Stimulated activated CD4-positive, alpha-beta T cell treated with anti-CD3 and anti-CD28 coated beads, Interleukin-2, amount 100 ng/mL, for 48 hours (primary cell): ENCODE measurements at places on chromosomes 12 and 14.

DNA sequence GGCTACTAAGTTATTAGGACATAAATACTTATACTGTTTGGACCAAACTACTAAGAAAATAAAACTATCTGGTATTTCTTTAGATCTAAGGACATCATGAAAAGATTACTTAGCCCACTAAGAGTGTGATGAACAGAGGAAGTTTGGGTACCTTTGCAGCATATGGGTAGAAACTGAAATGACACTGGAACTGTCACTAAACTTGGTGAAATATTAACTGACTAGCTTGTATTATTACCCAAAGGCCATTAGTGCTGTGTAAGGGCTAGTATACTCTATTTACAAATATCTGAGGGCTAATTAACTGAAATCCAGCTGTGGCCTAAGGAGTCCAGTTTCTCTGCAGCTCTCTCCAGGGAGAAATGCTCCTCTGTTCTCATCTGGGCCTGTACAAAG lies 45.5 kb downstream of the PAWR start:
- DNase-seq = no peak

GRCh38 chr14:26394150-26394810 lies 203.6 kb downstream of the NOVA1 start:
- no peak for DNase-seq

- DNase-seq = no peak
Observed at GRCh38 chr14:37232907-37233481, 35.3 kb downstream of the MIPOL1 start.

DNA sequence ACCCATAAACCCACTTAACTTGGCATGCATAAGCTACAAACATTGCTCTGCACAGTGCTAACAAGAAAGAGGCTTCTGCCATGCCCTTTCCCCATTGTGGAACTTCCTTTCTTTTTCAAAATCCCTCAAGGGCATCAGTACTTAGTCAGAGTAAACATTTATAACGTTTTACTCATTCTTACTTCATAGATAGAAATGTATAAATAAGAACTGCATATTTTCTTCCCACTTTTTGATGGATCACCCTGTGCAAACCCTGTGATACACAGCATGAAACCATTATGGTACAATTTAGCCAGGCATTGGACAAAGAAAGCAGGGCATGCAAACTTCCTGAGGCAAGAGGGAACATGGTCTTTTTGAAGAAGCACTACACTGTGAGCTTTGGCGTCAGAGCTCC lies 113.8 kb upstream of the FOXG1 start:
- DNase-seq = no peak

DNA sequence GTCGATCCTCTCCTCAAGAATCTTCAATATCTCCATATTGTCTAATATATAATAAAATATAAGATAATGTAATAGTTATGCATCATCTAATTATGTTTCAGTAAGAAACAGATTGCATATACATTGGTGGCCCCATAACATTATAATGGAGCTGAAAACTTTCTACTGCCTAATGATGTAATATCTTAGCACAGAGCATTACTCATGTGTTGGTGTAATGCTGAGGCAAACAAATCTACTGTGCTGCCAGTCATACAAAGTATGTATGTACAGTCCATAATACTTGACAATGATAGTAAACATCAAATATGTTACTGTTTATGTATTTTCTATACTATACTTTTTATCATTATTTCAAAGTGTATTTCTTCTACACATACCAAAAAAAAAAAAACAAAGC lies 128.7 kb downstream of the CPNE8 start:
- no peak for DNase-seq

DNA sequence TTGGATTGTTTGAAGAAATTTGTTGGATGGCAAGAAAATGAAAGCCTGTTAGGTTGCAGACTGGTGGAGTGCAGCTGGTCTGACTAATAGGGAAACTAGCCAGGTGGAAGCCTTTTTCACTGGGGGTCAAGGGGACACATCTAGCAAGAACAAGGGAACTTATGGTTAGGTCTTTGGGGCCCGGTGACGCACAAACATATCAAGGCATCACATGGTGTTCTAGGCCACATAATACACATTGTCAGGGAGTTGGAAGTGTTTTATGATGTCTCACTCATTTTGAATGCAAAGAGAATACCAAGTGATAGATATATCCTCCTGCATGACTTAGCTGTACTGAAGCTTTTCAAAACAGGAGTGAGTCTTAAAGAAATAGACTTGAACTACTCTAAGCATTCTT lies 351.2 kb downstream of the KCNH5 start:
- DNase-seq = no peak

DNA sequence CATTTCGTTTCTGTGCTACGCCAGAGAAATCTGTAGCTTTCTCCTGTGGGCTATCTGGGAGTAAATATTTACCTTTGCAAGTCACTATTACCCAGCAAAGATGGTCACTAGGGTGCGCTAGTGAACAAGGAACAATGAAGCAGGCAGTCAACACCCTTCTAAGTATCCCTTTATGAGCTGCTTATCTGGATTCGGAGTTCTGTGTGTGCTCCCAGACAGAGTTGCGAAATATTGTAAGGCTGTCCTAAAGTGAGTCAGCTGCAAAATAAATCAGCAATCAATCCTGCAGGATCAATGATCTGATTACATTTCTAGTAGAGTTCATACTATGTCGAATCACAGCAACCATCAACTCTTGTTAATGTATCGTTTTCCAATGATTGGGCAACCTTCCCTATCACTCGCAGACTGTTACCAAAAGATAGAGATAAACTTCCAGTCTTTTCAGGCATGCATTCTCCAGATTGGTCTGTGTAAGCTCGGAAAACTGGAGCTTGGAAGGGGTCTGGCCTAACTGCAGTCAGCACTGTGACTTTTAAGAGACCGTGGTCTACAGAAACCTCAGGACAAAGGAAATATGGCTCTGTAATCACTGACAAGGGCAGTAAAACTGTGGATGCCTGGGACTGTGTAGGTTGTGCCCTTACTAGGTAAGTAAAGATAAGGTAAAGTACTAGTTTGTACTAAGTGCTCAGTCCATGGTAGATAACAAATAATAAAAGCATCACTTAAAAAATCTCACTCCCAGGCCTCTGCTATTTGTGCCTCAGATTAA lies 133.5 kb downstream of the KCNK10 start:
- DNase-seq = peak; percentile 59

DNA sequence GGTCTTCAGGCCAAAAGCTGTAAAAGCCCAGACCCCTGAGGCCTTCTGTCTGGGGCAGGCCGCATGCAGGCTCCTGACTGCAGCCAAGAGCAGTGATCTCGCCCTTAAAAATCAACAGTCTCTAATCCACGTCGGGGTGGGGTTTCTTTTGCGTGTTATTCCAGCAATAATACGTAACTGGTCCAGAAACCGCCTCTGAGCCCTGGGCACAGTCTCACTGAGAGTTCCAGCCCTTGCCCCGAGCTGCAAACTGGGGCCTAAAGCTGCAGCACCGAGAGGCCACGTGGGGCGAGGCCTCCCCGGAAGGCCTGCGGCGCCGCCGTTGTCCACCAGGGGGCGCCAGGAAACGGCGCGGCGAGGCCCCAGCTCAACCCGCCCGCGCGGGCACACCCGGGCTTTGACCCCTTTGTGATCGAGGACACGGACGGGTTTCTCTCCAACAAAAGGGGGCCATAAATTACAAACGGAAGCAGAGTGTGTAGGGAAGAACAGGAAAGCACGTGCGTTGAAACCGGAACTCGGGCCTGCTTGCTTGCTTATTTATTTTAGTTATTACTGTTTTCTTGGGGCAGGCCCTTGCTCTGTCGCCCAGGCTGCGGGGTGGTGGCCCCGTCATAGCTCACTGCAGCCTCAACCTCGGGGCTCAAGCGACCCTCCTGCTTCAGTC lies 87.2 kb downstream of the NINJ2 start:
- DNase-seq = peak; percentile 87

DNA sequence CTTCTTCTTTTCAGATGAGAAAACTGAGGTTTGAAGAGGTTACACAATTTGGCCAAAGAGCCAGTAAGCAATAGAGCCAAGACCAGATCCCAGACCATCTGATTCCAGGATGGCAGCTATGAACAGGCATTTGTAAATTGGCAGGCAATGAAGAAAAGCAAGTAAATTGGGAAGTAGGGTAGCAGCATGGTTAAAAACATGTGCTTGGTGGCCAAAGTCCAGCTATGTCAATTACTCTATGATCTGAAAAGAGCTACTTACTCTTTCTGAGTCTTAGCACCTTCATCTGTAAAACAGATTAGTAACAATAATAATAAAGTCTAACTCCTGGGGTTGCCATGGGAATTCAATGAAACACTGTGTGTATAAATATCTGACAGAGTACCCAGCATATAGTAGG lies 60.2 kb upstream of the MDM1 start:
- no peak for DNase-seq

DNA sequence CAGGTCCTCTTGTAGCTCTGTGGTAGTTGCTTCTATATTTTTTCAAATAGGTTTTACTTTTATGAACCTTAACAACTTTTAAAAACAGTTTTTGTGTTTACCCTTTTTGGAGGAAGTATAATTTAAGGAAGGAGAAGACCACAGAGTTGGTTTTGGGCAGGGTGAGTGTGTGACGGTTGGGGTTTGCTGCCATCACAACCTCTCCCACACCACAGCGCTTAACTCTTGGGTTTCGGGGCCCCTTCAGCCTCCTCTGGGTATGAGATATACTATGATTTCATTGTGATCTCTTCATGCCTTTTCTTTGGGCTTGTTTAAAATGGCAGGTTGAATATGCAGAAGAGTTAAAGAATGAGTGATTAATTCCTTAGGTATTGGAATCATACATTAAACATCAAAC lies 228.7 kb upstream of the CRY1 start:
- peak; percentile 30 for DNase-seq

GRCh38 chr12:121581686-121582429 lies 1.0 kb upstream of the KDM2B start:
- no peak for DNase-seq

- no peak for DNase-seq
Observed at GRCh38 chr12:49260166-49260565, 4.7 kb upstream of the TUBA1C start.

DNA sequence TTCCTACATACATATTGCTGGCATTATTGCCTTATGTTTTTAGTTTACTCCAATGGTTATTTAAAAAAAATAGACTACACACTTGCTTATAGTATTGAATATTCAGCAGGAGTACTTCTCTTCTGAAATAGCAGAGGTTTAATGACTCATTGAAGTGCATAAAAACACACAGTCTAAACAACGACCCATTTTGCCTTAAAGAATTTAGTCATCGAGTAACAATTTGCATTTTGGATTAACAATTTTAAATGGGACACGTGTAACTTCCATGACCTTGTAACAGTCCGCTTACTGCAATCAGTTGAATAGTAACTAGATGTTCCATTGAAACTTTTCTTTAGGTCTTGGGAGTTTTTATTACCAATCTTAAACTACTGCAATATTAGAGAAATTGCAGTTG lies 9.0 kb downstream of the TRHDE start:
- no peak for DNase-seq

DNA sequence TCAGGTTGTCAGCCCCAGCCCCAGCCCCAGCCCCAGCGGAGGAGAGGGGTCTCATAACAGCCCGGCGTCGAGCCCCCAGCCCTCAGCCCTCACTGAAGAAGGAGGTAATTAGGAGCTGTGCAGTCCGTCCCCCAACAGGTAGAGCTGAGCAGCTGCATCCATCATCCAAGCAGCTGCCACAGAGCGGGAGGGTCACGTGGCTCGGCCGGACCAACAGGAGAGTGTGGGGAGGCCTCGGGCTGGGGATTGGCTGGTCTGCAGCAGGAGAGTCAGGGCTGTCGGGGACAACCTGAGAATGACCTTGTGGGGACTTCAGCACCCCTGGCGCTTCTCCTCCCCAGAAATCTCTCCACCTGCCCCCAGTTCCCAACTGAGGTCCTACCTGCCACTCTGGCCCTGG lies 29.6 kb downstream of the SMUG1 start:
- no peak for DNase-seq

DNA sequence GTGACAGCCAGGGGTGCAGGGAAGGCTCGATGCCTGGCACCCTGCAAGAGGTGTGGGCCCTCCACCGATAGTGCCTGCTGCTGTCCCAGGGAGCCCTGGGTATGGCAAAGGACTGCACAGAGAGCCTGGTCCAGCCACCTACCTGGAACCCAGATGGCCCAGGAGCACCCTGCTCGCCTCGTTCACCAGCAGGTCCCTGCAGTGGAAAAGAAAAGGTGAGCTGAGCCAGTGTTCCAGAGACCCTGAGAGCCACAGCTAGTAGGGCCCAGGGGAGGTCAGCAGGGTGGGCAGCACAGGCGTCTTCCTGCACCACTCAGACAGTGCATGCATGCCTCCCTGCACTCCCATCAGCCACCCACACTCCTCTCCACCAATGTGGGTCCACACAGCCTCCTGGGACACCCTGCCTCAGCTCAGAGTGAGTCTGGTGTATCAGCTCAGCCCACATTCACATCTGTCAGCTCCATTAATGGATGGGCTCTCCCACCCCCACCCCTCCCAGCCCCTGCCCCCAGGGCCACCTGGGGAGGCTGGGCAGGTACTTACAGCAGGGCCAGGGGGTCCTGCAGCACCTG lies 20.2 kb downstream of the TMEM106C start:
- no peak for DNase-seq

- peak; percentile 31 for DNase-seq
Observed at GRCh38 chr12:111359231-111359913, 9.5 kb downstream of the PHETA1 start.

DNA sequence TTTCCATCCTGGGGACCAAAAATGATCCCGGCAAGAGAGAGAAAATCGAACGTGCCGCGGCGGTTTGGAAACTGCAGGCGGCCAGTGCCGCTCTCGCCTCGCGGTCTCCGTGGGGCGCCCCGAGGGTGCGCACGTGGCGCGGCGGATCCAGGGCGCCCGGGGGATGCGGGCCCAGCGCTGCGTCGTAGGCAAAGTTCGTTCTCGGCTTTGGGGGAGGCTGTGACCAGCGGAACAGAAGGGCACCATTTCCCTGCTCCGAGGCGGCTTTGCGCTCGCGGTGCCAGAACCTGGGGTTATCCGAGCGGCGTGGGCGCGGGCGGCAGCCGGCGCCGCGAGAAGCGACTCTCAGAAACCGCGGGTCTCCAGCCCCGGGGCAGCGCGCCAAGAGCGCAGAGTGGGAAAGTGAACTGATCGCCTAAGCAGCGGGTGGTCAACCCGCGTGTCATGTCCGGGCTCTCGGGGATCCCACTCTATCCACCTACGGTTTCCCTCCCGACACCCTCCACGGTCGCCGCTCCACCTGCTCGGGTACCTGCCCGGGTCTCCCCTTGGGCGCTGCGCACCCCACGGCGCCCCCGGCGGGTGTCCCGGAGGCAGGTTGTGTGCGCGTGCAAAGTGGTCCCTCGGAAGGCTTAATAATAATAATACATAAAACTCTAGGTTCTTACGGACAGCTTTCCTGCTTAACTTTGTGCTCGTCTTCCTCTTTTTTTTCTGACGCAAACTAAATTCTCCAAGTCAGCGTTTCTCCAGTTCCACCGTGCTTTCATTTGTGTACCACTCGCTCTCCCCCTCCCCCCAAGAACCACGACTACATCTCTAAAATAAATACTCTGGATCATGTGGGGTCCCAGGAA lies 1.2 kb downstream of the ESRRB start:
- no peak for DNase-seq

- no peak for DNase-seq
Observed at GRCh38 chr14:57512220-57512619, 18.6 kb upstream of the CCDC198 start.

GRCh38 chr12:25311506-25311905 lies 60.8 kb upstream of the KRAS start:
- DNase-seq = no peak
